ENCODE measurements at places on chromosomes 12 and 14. TPM values are rescaled to one million over a fixed set of nuclear protein-coding genes. Genes with fewer than 3 reads are reported as not detected.

The CCDC197 gene
- 0.36 TPM for polyA plus RNA-seq

The OR11H12 gene
- not detected for polyA plus RNA-seq

The PRH1 gene
- polyA plus RNA-seq = 4.9 TPM

The IL31 gene
- polyA plus RNA-seq = not detected

The MED13L gene
- not detected for polyA plus RNA-seq

The FITM1 gene
- polyA plus RNA-seq = 142 TPM

The KRT83 gene
- not detected for polyA plus RNA-seq

The TBC1D30 gene
- 1.8 TPM for polyA plus RNA-seq

The ARHGAP9 gene
- polyA plus RNA-seq = 6.0 TPM

The SLC22A17 gene
- 14.7 TPM for polyA plus RNA-seq

The VCPKMT gene
- 14.4 TPM for polyA plus RNA-seq

The CD163 gene
- 14.6 TPM for polyA plus RNA-seq

The BDKRB1 gene
- 0.97 TPM for polyA plus RNA-seq

The REC8 gene
- 6.3 TPM for polyA plus RNA-seq

The LMO3 gene
- 1.4 TPM for polyA plus RNA-seq

The FUT8 gene
- 23.8 TPM for polyA plus RNA-seq

The CCDC198 gene
- polyA plus RNA-seq = not detected

The C14orf93 gene
- 14.0 TPM for polyA plus RNA-seq

The CCDC175 gene
- not detected for polyA plus RNA-seq

The VSX2 gene
- polyA plus RNA-seq = not detected

The ARMH4 gene
- polyA plus RNA-seq = 7.7 TPM

The MDGA2 gene
- 0.41 TPM for polyA plus RNA-seq

The PABPN1 gene
- 98.2 TPM for polyA plus RNA-seq

The LRRC43 gene
- 0.52 TPM for polyA plus RNA-seq

The HCAR1 gene
- polyA plus RNA-seq = 0.19 TPM

The PRKD1 gene
- polyA plus RNA-seq = 25.5 TPM

The TOMM20L gene
- not detected for polyA plus RNA-seq

The LRR1 gene
- polyA plus RNA-seq = 8.9 TPM

The SLC38A2 gene
- polyA plus RNA-seq = 118 TPM

The GPATCH2L gene
- 19.9 TPM for polyA plus RNA-seq

The KRT6A gene
- polyA plus RNA-seq = 0.38 TPM

The LRRC10 gene
- not detected for polyA plus RNA-seq

The FAM90A1 gene
- polyA plus RNA-seq = 1.4 TPM

The SOX5 gene
- 2.4 TPM for polyA plus RNA-seq

The SLC6A15 gene
- polyA plus RNA-seq = 2.5 TPM

The APOF gene
- polyA plus RNA-seq = not detected

The UBR7 gene
- polyA plus RNA-seq = 28.4 TPM

The TROAP gene
- polyA plus RNA-seq = 11.6 TPM

The CLEC1B gene
- not detected for polyA plus RNA-seq

The SRRM4 gene
- polyA plus RNA-seq = 0.33 TPM
